SW 1271 (cell line): ENCODE measurements at places on chromosomes 1 and 21.

DNA sequence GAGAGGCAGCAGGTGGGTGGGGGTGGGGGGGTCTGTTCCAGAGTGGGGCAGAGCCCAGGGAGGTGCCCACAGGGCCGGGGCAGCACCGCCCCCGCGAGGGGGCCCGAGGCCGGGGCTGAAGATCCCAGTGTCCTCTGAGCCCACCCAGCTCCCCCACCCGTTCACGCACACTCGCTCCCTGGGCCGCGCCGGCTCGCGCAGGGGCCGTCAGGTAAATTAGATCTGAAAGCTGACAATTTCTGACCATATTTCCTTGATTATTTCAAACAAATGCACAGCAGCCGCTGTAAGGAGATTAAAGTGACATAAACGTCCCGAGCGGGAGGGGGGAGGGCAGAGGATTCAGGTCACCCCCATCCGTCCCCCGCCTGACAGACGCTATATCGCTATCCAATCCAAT, 118.0 kb downstream of the CASZ1 start:
- no peak for DNase-seq

DNA sequence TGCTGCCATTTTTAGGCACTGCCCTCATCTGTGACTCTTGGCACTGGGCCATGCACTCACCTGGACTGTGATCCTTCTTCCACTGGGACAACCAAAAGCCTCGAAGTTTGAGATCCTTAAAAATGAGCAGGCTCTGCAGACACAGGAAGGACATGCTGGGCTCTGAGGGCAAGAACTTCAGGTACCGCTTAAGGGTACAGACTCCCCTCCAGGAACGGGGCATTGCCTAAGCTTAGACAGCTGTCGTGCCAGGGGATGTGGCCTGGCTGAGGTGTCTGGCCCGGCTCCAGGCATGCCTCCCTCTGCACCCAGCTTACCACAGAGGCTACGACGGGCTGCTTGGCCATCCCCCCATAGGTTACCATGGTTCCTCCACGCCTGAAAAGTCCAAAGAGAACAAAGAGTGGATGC, 14.2 kb upstream of the SRSF4 start:
- DNase-seq: no peak

- DNase-seq: no peak
These were observed 9.5 kb downstream of the TRAF5 start for GRCh38 chr1:211336161-211336560.

DNA sequence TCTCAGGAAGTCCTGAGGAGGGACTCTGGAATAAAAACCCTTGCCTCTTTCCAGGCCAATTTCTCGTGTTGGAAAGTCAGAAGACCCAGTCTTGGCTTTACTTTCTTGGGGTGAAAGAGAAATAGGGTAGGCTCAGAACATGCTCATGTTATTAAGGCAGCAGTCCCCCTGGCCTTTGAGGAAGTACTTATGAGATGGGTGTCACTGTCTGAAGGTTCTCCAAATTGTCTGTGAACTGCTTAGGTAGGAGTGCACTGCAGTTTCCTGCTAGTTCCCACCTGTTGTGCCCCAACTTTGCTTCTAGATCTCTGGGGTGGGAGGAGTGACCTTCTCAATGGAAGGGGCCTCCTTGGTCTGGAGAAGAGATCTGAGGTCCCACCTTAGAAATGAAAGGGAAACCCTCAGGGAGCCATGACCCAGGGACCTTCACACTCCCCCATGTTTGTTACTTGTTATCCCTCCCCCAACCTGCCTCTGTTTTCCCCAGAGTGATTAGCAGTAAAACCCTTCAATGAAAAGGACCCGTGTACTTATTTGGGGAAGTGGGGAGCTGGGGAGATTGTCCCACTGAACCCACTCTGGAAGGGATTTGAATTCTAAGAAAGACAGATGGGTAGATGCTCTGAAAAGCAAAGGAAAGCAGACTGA, 5.7 kb downstream of the ZNF691 start:
- DNase-seq: no peak

GRCh38 chr1:208772891-208773290, 528.7 kb upstream of the PLXNA2 start:
- no peak for DNase-seq

DNA sequence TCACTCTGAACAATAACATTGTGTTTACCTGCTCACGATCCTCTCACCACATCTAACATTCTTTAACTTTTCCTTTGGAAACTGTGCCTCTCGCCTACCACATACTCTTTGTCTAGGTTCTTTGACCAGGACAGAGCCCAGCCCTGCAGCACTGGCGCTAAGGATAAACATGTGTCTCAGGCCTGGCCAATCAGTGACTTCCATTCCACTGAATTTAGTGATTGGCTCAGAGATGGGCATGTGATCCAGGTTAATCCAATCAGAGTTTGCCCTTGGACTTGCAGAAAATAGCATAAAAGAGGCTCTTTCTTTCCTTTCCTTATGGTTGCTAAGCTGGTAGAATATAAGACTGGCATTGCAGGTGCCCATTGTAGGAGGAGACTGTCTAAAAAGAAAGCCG, 605.7 kb downstream of the MATN1 start:
- DNase-seq: no peak

DNA sequence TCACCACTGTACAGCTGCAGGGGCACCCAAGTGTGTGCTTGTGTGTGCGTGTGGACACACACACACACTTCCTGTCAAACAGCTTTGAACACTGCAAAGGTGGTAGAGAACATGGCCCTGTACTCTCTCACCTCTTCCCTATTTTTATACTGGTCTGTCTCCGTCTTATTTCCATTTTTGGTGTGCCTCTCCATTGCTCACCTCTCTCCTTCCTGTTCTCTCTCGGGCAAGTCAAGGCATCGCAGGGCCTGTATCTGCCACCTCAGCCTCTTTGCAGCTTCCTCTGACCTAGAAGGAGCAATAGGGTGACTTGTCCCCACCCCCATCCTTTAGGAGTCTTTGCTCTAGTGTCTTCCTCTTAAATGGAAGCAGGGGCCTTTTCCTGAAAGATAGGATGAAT, 2.2 kb downstream of the SMCP start:
- no peak for DNase-seq

- DNase-seq: no peak
These were observed 141.8 kb downstream of the RGS7 start for GRCh38 chr1:241215203-241215602.

GRCh38 chr1:218752126-218752525, 407.0 kb downstream of the TGFB2 start:
- no peak for DNase-seq

- DNase-seq: no peak
These were observed 129.2 kb downstream of the PLPP3 start for GRCh38 chr1:56450004-56450666.

DNA sequence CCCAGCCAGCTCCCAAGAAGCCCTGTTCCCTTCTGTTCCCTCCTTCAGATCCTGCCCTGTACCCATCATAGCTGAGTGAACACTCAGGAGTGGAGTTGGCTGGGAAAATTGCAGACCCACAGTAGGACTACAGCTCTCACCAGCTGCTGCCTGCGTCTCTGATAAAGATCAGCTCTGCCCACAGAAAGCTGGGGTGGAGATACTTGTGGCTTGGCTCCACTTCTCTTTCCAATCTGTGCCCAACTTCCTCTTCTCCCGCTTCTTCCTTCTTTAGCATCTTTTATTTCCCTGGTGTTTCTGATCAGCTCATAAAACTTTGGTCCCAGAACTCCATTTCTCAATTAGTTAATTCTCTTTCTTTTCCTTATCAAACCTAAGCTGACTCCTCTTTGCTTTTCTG, 5.5 kb upstream of the CD1A start:
- DNase-seq: no peak

- no peak for DNase-seq
These were observed 125.9 kb downstream of the MRPS6 start for GRCh38 chr21:34199121-34199910.

DNA sequence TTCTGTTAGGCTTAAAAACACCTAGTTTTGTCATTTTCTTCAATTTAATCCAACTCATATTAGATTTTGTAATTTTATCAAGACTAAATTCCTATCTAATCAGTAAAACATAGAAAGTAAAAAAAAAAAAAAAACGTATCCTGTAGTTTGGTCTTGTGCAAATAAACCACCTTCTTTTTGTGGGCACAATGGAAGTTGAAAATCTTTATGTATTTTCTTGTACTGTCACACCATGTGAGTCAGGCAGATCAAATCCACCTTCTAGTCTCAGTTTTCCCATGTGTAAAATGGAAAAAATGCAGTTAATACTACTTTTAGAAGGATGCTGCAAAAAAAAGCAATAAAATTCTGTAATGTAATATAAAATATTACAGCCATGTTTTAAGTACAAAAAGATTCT, 129.8 kb downstream of the CYYR1 start:
- DNase-seq: no peak

GRCh38 chr1:231512147-231512698, 16.2 kb upstream of the TSNAX start:
- DNase-seq: no peak

DNA sequence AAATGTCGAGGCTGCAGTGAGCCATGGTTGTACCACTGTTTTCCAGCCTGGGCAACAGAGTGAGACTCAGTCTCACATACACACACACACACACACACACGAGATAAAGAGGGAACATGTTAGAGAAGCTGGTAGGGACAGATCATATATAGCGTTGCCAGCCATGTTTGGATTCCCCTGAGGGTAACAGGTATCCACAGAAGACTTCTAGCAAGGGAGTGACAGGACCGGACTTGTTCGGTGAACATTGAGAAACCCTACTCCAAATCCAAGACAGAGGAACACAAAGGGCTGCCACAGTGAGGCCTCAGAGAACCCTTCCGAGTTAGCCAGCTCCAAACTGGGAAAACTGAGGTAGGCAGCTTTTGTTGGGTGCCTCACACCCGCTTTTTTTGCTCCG, 3.7 kb upstream of the SARS1 start:
- DNase-seq: no peak

DNA sequence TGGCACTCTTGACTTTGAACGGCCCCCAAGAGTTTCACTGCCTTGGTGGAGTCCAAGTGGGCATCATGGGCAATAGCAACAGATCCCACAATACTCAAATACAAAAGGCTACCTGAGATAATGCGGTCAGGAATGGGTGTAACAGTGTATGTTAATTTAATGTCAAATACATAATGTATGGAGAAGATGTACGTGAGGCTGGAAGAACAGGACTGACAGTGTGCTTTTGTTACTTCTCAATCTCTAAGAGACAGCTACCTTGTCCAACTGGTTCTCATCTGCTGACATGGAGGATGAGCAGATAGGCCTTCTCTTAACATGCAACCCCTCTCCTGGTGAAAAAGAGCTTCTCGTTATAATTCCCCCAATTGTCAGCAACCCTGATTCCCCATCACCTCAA, 167.2 kb downstream of the APP start:
- DNase-seq: no peak

GRCh38 chr1:31703431-31704270, at the start of gene COL16A1:
COL16A1 (minus strand) TSS chr1:31704017; CDS start chr1:31702193, 1,824 bp downstream.
- no peak for DNase-seq

GRCh38 chr1:17120962-17121837, 1.9 kb upstream of the PADI2 start:
- no peak for DNase-seq

DNA sequence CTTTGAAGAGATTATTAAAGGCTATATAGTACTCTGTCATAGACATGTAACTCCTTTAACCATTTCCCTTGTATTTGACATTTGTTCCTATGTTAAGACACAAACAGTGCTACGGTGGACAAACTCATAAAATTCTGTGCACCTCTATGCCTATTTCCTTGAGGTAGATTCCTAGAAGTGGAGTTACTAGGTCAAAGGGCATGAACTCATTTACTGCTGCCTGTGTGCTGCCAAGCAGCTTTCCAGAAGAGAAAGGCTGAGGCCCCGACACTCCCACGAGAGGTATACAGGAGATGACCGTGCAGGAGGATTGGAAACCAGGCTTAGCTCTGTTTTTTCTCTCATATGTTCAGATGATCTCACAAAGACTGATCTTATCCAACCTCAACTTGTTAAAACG, 34.4 kb upstream of the TENT5C start:
- no peak for DNase-seq

GRCh38 chr21:36693489-36694030, 5.4 kb upstream of the SIM2 start:
- DNase-seq: no peak
